ENCODE measurements at places on chromosomes 16 and 17.

DNA sequence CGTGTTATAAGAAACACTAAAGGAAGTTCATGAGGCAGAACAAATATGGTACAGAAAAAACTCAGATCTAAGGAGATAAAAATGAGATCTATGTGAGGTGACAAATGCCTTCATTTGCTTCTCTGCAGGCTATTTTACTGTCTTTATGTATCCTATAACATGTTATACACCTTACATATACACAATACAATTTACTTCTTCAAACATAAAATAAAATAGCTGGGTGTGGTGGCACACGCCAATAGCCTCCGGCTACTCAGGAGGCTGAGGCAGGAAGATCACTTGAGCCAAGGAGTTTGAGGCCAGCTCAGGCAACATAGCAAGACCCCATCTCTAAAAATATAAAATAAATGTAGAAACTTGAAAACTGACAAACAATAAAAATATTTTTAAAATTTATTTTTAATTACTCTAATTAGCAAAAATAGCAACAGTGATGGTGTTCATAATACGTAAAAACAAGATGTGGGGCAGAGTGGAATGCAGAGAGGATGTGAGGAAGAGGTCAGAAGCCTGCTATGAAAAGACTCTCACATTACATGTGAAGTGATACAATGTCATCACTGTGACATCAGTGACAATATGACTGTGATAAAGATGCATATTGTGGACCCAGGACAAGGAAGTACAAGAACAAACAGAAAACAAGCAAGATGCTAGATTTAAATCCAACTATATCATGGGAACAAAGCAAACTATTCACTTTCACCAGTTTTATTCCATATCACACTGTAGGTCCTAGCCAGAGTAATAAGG, 31.0 kb downstream of the VPS53 start:
- DNase-seq, result no peak

DNA sequence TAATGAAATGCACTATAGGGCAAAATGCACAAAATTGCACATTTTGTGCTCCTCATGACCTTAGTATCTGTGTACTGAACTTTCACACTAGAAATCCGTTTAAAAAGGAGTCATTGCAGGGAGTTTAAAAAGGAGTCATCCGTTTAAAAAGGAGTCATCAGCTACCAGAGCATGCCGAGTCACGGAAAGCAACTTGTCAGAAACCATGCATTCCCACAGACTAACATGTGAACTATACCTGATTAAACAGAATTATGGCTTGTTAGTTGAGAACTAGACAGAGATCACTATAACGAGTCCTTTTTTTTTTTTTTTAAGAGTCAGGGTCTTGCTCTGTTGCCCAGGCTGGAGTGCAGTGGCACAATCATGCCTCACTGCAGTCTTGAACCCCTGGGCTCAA, 35.9 kb downstream of the SLC6A4 start:
- DNase-seq, result no peak

DNA sequence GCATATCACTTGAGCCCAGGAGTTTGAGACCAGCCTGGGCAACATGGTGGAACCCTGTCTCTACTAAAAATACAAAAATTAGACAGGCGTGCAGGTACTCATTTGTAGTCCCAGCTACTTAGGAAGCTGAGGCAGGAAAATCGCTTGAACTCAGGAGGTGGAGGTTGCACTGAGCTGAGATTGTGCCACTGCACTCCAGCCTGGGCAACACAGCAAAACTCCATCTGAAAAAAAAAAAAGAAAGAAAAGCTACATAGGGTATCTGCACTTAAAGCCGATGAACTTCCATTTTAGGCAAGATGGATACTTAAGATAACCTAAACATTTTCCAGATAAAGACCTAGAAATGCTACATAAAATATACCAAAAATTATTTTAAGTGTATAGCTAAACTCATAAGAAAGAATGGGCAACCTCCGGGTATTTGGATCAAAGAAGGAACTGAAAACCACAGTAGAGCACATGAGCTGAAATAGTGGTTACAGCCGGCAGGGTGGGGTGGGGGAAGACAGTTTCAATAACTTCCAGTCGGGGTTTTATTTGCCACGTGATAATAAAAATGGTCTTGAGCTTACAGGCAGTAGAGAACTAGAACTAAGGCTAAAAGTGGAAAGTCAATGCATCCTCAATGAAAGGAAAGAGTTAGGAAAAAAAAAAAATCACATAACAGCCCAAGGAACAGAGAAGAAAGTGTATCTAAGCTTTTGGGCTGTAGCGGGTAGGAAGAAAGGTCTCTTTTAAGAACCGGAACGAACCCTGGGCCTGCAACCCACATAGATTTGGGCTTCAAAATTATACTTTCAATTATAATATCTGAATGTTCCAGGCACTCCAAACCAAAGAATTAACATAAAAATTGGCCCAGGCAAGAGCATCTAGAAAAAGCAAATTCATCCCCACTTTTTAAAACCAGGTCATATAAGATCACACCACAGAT, 53.1 kb downstream of the CFDP1 start:
- peak; percentile 41 for DNase-seq

- DNase-seq, result peak; percentile 68
Measured at GRCh38 chr17:2023692-2024571, 1.2 kb downstream of the RTN4RL1 start.

DNA sequence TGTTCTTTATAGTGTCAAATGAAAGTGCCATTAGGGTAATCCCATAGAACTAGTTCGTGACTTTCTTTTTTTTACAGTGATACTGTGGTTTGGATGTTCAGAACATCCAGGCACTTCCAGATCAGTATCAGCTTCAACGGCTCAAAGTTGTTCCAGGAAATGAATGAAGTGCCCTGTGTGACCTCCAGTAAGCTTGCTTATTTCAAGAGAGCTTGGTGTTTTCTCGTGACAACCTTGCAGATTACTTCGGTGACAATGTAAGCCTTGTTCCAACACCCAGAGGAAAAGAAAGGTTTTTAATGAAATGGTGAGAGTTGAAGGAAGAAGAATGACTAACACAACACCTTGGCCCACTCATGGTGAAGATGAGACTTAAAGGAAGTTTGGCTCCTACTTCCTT, 16.0 kb upstream of the KCNJ16 start:
- DNase-seq, result no peak
